Activated CD8-positive, alpha-beta T cell treated with anti-CD3 and anti-CD28 coated beads, Interleukin-2, amount 10 ng/mL, durations not matched to agents 7 days and 5 days (primary cell): ENCODE measurements at places on chromosomes 11 and 22. TPM values are rescaled to one million over a fixed set of nuclear protein-coding genes. Genes with fewer than 3 reads are reported as not detected.
A peak's percentile ranks its signal among the peaks of the same experiment; 100 is the strongest.

The CCDC82 gene
- total RNA-seq, result 37.5 TPM

The ACRV1 gene
- not detected for total RNA-seq

The BAIAP2L2 gene
- total RNA-seq, result 0.47 TPM

The SELENOO gene
- 23.6 TPM for total RNA-seq

The MOV10L1 gene
- total RNA-seq, result not detected

The OR5B12 gene
- not detected for total RNA-seq

The ZDHHC24 gene
- total RNA-seq, result 15.5 TPM

GRCh38 chr11:32273931-32274330 is 161.4 kb downstream of the WT1 start:
- H3K27me3 ChIP-seq, result peaks cover 5% of the 10 kb centered on the region
- no peak overlapping the region for H3K27ac ChIP-seq
- H3K36me3 ChIP-seq, result no peaks in the 10 kb centered on the region
- DNase-seq, result no peak
- H3K4me1 ChIP-seq, result no peaks in the 10 kb centered on the region

GRCh38 chr11:77310721-77311120 is 9.2 kb upstream of the GDPD4 start:
- no peak overlapping the region for H3K27ac ChIP-seq
- no peaks in the 10 kb centered on the region for H3K36me3 ChIP-seq
- no peak overlapping the region for H3K4me3 ChIP-seq
- H3K4me1 ChIP-seq, result no peaks in the 10 kb centered on the region
- H3K27me3 ChIP-seq, result peaks cover 5% of the 10 kb centered on the region

GRCh38 chr11:875203-875602 is 32.6 kb downstream of the TSPAN4 start:
- no peak overlapping the region for H3K4me3 ChIP-seq
- H3K36me3 ChIP-seq, result peaks cover 3% of the 10 kb centered on the region
- no peaks in the 10 kb centered on the region for H3K27me3 ChIP-seq
- no peak for DNase-seq
- no peak overlapping the region for H3K27ac ChIP-seq

- H3K36me3 ChIP-seq, result peaks cover 37% of the 10 kb centered on the region
- peaks cover 11% of the 10 kb centered on the region for H3K27me3 ChIP-seq
- no peak for DNase-seq
- peaks cover 17% of the 10 kb centered on the region for H3K4me1 ChIP-seq
These were observed 4.9 kb downstream of the CLDN5 start for GRCh38 chr22:19519041-19519926.

- no peaks in the 10 kb centered on the region for H3K36me3 ChIP-seq
- H3K27ac ChIP-seq, result no peak overlapping the region
- no peaks in the 10 kb centered on the region for H3K4me1 ChIP-seq
- DNase-seq, result no peak
These were observed 358.3 kb upstream of the ARHGAP42 start for GRCh38 chr11:100328626-100329340.

DNA sequence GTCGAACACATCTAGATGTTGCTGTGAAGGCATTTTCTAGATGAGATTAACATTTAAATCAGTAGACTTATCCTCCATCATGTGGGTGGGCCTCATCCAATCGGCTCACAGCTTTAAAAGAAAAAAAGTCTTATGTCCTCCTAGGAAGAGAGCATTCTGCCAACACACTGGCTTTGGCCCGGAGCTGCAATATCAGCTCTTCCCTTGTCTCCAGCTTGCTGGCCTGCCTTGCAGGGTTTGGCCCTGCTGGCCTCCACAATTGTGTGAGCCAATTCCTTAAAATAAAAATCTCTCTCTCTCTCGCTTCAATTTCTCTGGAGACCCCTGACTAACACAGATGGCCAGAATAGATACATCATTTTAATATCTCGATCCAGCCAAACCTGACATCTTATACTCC is 13.1 kb upstream of the ABCC8 start:
- no peak overlapping the region for H3K4me3 ChIP-seq
- DNase-seq, result no peak
- H3K4me1 ChIP-seq, result no peaks in the 10 kb centered on the region
- no peaks in the 10 kb centered on the region for H3K36me3 ChIP-seq
- no peak overlapping the region for H3K27ac ChIP-seq

- H3K4me3 ChIP-seq, result no peak overlapping the region
- no peaks in the 10 kb centered on the region for H3K27me3 ChIP-seq
- H3K36me3 ChIP-seq, result peaks cover 6% of the 10 kb centered on the region
- no peaks in the 10 kb centered on the region for H3K4me1 ChIP-seq
- DNase-seq, result no peak
- no peak overlapping the region for H3K27ac ChIP-seq
These were observed 33.1 kb upstream of the ARHGAP32 start for GRCh38 chr11:129225190-129225589.

DNA sequence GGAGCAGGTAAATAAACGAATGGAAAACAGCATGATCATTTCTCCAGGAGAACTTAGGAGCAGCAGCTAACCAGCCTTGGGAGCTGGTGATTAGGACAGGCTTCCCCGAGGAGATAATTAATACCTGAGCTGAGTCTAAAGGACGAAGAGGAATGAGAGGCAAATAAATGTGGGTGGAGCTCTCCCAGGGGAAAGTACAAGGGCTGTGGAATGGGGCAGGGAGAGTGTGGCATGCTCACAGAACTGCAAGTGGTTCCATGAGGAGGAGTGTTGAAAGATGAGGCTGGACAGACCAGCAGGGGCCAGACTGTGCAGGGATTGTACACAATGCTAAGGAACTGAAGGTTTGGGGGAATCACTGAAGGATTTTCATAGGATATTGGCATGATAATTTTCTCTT is 14.2 kb upstream of the TLCD5 start:
- DNase-seq, result no peak
- no peaks in the 10 kb centered on the region for H3K4me1 ChIP-seq
- H3K27ac ChIP-seq, result no peak overlapping the region
- H3K36me3 ChIP-seq, result no peaks in the 10 kb centered on the region
- H3K4me3 ChIP-seq, result no peak overlapping the region

DNA sequence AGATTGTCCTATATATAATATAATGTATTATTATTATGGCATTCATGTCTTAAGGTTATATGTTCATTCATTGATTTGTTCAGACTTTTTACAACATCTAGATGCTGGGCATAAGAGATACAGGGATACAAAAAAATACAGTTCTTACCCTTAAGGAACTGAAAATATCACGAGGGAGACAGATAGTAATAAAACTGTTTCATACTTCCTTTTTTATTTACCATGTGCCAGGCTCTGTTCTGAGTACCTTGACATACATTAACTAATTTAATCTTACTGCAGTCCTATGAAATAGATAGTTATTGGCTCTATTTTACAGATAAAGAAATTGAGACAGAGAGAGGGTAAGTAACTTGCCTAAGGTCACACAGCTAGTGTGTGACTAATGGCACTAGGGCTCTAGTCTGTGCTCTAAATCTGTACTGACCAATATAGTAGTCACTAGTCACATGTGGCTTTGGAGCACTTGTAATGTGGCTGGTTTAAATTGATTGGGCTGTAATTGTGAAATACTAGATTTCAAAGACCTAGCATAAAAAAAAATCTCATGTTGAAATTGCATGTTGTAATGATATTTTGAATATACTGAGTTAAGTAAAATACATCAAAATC is 21.3 kb downstream of the TRIM44 start:
- no peak for DNase-seq
- no peak overlapping the region for H3K27ac ChIP-seq
- peaks cover 5% of the 10 kb centered on the region for H3K4me1 ChIP-seq
- no peaks in the 10 kb centered on the region for H3K27me3 ChIP-seq
- H3K4me3 ChIP-seq, result no peak overlapping the region

- no peak for DNase-seq
- no peak overlapping the region for H3K4me3 ChIP-seq
- H3K36me3 ChIP-seq, result peaks cover 19% of the 10 kb centered on the region
- H3K4me1 ChIP-seq, result peaks cover 49% of the 10 kb centered on the region
These were observed 40.0 kb downstream of the AMBRA1 start for GRCh38 chr11:46553814-46554212.

DNA sequence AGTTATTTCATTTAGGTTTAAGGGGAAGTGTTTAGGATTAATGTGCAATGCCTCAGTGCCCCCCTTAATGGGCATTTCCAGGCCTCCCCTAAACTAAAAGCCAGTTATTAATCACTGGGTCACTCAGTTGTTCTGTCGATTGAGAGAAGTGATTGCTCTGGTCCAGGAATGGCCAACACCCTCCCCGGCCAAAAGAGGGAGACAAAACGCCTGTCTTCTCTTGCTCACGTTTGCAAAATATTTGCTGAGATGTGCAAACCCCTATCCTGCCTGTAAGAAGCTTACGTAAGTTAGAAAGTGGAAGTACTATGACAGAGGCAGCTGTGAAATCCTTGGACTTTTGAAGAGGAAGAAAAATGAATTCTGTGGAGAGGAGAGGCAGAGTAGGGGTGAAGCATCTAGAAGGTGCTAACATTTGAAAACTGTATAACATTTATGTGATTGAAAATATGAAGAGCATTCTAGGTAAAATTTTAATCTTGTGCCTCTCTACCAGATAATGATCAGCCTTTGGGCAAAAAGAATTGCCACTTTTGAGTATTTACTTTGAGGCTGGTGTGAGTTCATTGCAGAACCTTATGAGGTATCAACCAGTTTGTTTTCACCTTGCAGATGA is 37.7 kb downstream of the NTM start:
- H3K4me3 ChIP-seq, result no peak overlapping the region
- H3K4me1 ChIP-seq, result no peaks in the 10 kb centered on the region
- H3K36me3 ChIP-seq, result no peaks in the 10 kb centered on the region

DNA sequence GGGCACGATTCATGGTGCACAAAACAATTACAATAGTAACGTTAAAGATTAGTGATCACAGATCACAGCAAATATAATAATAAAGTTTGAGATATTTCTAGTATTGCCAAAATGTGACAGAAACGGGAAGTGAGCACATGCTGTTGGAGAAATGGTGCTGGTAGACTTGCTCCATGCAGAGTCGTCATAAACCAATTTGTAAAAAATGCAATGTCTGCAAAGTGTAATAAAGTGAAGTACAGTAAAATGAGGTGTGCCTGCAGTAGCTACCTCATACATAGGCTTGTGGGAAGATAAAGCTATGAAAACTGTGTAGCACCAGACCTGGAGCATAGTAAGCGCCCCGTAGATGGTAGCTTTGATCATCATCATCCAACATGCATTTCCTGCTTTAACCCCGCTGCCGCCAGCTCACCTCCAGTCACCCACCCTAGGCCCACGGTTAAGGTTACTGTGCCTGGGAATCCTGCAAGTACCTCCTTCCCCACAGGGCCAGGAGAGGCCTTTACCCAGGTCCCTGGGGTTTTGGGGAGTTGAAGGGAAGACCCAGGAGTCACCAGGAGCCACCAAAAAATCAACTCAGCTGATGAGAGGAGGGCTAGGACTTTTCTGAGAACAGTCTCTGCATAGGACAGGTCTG is 59.2 kb downstream of the MYO7A start:
- no peak overlapping the region for H3K4me3 ChIP-seq
- no peaks in the 10 kb centered on the region for H3K36me3 ChIP-seq
- DNase-seq, result no peak
- no peaks in the 10 kb centered on the region for H3K4me1 ChIP-seq
- peaks cover 4% of the 10 kb centered on the region for H3K27me3 ChIP-seq

DNA sequence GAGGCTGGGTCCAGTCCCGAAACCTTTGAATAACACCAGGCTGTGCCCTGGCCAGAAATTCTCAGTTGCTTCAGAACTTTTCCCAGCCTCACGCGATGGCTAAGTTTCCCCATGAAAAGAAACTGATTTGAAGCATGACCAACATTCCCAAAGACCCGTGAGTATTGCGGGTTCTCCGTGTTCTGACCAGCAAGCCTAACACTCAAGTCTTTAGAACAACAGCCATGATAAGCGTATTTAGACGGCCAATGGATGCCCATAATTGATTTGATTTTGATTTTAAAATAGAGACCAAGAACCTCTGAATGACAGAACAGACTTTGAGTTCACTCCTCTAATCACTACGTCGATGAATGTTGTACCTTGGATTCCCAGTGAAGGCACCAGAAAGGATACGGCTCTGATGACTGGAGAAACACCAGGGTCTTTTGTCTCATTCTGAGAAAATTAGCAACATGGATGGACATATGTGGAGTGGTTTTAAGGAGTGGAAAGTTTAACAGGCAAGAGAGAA is 43.9 kb downstream of the ZNF280B start:
- H3K36me3 ChIP-seq, result no peaks in the 10 kb centered on the region
- no peak for DNase-seq

- no peaks in the 10 kb centered on the region for H3K27me3 ChIP-seq
- DNase-seq, result peak; percentile 52
- no peaks in the 10 kb centered on the region for H3K36me3 ChIP-seq
- no peak overlapping the region for H3K27ac ChIP-seq
- no peaks in the 10 kb centered on the region for H3K4me1 ChIP-seq
These were observed 99.4 kb downstream of the MIAT start for GRCh38 chr22:26756675-26757293.

DNA sequence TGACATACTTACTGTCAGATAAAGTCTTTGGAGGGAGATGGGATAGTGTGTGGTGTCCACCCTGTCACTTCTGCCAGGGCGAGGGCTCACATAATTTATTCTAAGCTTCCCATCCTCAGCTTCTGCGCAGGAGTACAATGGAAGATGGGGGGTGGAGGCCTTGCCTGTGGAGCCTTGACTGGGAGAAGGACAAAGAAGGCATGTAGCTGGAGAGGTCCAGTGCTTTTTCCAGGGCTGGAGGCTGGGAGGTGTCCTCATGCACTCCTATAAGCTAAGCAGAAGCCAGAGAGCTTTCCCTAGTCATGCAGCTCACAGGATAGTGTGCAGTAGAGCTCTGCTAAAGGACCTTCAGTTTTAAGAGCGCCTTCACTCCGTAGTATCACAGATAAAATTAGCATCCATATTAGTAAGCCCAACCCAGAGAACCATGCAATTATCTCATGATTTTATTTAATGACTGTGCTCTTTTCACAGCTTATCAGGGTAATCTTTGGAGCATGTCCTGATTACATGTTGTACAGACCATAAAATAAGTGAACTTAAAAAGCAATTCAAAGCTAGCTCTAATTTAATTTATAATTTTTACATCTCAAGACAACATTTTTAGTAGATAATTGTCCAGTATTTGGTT is 148.3 kb downstream of the TEAD1 start:
- H3K27me3 ChIP-seq, result peaks cover 42% of the 10 kb centered on the region
- H3K4me3 ChIP-seq, result no peak overlapping the region
- no peak overlapping the region for H3K27ac ChIP-seq
- DNase-seq, result no peak

DNA sequence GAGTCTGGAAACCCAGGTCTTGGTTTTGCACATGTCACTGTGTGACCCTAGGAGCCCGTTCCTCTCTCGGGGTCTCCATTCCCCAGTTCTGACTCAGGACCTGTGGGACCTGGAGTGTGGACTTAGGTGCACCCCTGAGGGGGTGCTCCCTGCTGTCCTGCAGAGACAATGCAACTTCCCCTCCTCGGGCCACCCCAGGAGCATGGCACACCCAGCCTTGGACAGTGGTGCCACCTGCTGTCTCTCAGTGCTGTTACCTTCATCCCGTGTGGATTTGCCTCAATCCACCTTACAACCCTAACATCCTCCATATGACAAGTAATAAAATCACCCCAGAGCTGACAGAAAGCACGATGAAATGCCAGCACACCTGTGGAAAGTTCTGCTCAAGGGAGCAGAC is 27.5 kb upstream of the CRYBB3 start:
- H3K27me3 ChIP-seq, result no peaks in the 10 kb centered on the region
- H3K36me3 ChIP-seq, result no peaks in the 10 kb centered on the region
- no peak overlapping the region for H3K4me3 ChIP-seq
